Epithelial cell of umbilical artery (primary cell): ENCODE measurements at places on chromosomes 7 and 10. TPM values are rescaled to one million over a fixed set of nuclear protein-coding genes. Genes with fewer than 3 reads are reported as not detected.

CARD11 gene
- 1.7 and 6.2 TPM in 2 replicates for total RNA-seq

FRAT1 gene
- total RNA-seq = 2.9 and 3.3 TPM in 2 replicates

PLCE1 gene
- total RNA-seq = under 0.01 TPM in 2 replicates

CDC14C gene
- total RNA-seq = not detected in 2 replicates

FFAR4 gene
- total RNA-seq = not detected in 2 replicates

BEND7 gene
- total RNA-seq = 5.8 and 7.8 TPM in 2 replicates

LRRC17 gene
- total RNA-seq = 106 and 124 TPM in 2 replicates

ACTL6B gene
- not detected in 2 replicates for total RNA-seq

OR2A42 gene
- not detected in 2 replicates for total RNA-seq

TSPAN13 gene
- 13.1 and 32.5 TPM in 2 replicates for total RNA-seq

PGAM2 gene
- total RNA-seq = not detected in 2 replicates

INA gene
- under 0.01 and 0.15 TPM in 2 replicates for total RNA-seq

PNLIPRP1 gene
- total RNA-seq = not detected in 2 replicates

NANOS1 gene
- total RNA-seq = 0.61 and 2.3 TPM in 2 replicates

CALN1 gene
- total RNA-seq = not detected in 2 replicates

ZNF282 gene
- total RNA-seq = 22.9 and 23.1 TPM in 2 replicates

SPDYE9 gene
- total RNA-seq = not detected in 2 replicates

CCDC172 gene
- not detected in 2 replicates for total RNA-seq

PRSS37 gene
- not detected in 2 replicates for total RNA-seq

RALA gene
- total RNA-seq = 96.5 and 113 TPM in 2 replicates

ZNF425 gene
- total RNA-seq = 0.97 and 1.2 TPM in 2 replicates

PDAP1 gene
- total RNA-seq = 61.1 and 109 TPM in 2 replicates

ZPBP gene
- not detected in 2 replicates for total RNA-seq

CD36 gene
- 0.15 and 0.32 TPM in 2 replicates for total RNA-seq

DGKI gene
- 0.15 and 0.32 TPM in 2 replicates for total RNA-seq

NXPH1 gene
- not detected in 2 replicates for total RNA-seq

PBLD gene
- 1.9 and 3.5 TPM in 2 replicates for total RNA-seq

FEZF1 gene
- not detected in 2 replicates for total RNA-seq

ANKRD22 gene
- total RNA-seq = not detected in 2 replicates

CPA4 gene
- 0.32 and 1.7 TPM in 2 replicates for total RNA-seq

ZNF25 gene
- 5.5 and 6.1 TPM in 2 replicates for total RNA-seq

MYH16 gene
- 0.30 and 0.97 TPM in 2 replicates for total RNA-seq
